ENCODE measurements at places on chromosomes 1 and 21.
A peak's percentile ranks its signal among the peaks of the same experiment; 100 is the strongest.

DNA sequence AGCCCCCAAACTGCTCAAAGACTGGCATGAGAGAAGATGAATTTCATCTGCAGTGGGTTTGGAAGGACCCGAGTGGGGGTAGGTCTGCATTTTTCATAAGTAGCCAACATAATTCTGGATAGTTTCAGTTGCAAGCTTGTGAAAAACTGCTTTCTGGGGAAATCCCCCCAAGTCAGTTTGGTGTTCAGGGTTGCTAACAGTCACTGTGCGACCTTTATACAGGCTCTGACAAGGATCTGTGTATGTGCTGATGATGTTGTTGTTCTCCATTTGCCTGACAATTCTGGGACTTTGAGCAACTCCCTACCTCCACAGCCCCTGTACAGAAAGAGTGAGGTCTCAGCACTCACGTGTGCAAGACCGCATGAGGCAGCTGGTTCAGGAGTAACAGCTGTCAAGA is 87.9 kb downstream of the SUSD4 start:
- no peak for DNase-seq

DNA sequence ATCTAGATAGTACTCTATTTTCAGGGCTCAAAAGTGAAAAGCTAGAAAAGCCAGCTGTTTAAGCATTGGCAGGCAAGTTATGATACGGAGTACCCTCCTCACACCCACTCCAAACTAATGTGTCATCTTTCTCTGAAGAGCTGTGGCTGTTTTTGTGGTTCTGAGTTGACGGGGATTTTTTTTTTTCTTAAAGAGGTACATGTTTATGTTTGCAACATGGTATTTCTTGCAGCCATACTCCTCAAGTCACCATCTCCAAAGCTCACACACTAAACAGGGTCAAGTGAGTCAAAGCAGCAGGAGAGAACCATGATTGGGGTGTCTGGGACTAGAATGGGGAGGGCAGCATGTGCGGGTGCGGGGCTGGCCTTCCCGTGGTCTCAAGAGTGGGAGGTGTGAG is 347.2 kb downstream of the DISC1 start:
- DNase-seq, result no peak

DNA sequence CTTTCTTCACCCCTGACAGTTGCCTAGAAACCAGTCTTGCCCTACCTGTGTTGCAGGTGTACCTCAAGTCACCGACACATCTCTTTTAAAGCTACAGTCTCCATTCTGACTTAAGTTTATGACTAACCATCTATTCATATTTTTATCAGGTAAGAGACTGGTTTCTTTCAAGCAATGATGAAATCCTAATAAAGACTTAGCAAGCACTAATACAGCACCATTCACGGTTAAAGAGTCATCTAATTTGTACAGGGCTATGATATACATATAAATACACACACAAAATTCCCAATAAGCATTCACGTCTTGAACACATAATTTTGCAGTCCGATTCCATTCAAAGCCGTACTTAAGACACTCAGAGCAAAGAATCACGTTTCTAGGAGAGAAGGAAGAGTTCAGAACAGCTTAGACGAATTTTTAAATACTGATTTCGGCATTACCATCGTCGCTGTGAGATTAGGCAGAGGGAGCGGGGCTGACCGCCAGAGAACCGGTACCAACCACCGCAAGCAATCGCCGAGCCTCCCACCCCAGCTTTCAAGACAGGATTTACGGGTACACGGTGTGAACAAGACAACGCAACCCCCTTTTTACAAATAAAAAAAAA is 943 bp downstream of the ERRFI1 start:
- DNase-seq, result peak; percentile 42

DNA sequence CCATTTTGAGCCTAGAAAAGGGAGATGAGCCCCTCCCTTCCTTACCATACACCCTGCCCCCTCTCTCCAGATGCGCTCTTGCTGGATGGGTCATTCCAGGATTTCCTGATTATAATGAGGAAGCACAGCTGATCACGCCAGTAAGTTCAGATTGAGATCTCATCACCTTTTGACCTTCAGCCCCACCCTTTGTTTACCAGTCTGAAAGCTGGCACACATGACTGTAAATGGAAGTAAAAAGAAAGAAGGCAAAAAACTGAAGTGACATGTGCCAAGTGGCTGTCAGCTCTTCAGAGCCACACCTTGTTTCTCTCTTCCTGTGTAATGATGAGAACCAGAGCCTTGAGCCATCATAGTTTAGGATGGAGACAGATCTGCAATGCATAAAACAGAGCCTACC is 27.9 kb downstream of the S1PR1 start:
- no peak for DNase-seq

GRCh38 chr1:152347116-152347728 is 12.6 kb downstream of the FLG2 start:
- no peak for DNase-seq

DNA sequence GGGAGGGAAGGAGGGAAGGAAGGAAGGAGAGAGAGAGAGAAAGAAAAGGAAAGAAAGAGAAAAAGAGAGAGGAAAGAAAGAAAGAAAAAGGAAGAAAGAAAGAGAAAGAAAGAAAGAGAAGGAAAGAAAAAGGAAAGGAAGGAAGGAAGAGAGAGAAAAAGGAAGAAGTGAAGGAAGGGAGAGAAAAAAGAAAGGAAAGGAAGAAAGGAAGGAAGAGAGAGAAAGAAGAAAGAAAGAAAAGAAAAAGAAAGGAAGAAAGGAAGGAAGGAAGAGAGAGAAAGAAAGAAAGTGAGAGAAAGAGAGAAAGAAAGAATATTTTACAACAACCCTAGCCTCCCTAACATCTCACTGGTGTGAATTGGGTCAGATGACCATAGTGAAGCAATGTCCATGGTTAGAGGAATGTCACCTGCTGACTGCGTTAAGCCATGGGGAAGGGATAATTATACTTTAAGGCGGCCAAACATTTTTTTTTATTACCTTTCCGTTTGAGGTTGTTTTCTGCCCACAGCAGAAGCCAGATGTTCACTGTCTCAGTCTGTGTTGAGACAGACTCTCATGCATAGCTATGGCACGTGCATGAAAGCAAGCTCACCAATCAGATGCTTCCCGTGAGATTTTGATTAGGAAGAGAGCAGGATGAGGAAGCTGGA is 76.4 kb downstream of the SNRPE start:
- DNase-seq, result no peak

GRCh38 chr1:16342331-16343062 is 9.8 kb downstream of the FBXO42 start:
- no peak for DNase-seq

DNA sequence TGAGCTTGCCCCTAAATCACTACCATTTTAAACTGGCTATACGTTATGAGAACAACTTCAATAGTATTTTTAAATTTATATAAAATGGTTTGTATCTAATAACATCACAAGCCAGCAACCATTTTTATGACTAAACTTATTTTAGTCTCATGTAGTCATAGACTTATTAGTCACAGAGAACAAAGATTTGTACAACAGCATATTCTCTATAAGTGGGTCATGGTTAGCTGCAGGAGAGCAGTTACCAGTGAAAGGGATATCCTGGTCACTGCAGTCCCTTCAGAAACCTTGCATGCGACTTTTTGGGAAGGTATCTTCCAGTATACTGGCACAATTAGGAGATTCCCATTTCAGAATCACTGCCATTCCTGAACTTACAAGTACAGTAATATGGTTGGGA is 90.0 kb downstream of the HFM1 start:
- no peak for DNase-seq

DNA sequence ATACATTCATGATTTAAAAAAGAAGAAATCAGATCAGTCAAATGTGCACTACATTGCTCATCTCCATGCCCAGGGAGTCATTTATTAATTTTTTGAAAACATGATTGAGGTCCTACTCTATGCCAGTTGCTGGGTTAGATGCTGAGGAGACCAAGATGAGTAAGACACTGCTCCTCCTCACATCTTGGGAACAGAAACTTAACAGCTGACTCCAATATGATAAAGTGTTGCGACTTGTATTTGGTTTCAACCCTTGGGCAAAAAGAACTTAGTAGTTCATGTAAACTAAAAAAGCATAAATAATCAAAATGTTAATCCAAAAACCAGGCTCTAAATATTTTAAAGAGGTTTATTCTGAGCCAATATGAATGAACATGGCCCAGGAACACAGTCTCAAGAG is 56.9 kb downstream of the OPTC start:
- DNase-seq, result no peak

DNA sequence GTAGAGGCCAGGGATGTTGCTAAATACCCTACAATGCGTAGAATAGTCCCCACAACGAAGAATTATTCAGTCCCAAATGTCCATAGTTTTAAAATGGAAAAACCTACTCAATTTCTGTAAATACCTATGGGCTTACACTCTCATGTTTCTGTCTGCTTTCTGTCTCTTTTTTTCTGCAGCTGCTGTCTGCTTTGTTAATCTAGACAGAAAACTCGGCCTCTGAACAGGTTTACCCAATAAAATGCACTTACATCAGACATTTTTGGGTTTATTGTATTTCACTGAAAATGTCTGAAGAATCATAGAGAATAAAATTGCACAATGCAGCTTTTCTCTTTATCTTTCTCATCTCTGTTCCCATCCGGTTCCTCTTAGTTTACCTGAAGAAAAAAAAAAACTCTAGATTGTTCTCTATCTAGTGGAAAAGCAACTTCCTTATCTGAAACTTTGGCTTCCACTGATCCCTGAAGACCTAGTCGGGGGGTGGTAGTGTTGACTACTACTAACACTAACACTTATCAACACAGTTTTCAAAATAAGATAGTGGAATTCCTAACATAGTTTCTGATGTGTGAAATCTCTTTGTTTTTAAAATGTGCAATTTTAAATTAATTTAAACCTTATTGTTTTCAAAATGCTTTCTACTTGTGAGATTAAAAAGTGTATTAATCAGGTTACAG is 76.9 kb upstream of the CCDC190 start:
- no peak for DNase-seq

DNA sequence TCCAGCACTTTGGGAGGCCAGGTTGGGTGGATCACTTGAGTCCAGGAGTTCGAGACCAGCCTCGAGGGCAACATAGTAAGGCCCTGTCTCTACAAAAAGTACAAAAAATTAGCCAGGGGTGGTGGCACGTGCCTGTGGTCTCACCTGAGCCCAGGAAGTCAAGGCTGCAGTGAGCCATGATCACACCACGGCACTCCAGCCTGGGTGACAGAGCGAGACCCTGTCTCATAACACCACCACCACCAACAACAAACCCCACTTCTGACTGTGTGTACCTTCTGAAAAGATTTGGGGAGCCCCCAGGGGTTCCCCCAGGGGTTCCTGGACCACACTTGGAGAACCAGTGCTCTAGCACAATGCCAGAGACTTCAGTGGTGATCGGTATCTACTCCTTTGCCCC is 29.9 kb downstream of the NUAK2 start:
- no peak for DNase-seq
